Panc1 (cell line): ENCODE measurements at places on chromosomes 1 and 21.
A peak's percentile ranks its signal among the peaks of the same experiment; 100 is the strongest.

GRCh38 chr21:44332383-44332782, 6.8 kb downstream of the CFAP410 start:
- no peaks in the 10 kb centered on the region for H3K27me3 ChIP-seq
- no peaks in the 10 kb centered on the region; the same call in 1 of the 2 replicates for H3K4me1 ChIP-seq
- no peak for DNase-seq
- H3K4me3 ChIP-seq, result no peak overlapping the region

DNA sequence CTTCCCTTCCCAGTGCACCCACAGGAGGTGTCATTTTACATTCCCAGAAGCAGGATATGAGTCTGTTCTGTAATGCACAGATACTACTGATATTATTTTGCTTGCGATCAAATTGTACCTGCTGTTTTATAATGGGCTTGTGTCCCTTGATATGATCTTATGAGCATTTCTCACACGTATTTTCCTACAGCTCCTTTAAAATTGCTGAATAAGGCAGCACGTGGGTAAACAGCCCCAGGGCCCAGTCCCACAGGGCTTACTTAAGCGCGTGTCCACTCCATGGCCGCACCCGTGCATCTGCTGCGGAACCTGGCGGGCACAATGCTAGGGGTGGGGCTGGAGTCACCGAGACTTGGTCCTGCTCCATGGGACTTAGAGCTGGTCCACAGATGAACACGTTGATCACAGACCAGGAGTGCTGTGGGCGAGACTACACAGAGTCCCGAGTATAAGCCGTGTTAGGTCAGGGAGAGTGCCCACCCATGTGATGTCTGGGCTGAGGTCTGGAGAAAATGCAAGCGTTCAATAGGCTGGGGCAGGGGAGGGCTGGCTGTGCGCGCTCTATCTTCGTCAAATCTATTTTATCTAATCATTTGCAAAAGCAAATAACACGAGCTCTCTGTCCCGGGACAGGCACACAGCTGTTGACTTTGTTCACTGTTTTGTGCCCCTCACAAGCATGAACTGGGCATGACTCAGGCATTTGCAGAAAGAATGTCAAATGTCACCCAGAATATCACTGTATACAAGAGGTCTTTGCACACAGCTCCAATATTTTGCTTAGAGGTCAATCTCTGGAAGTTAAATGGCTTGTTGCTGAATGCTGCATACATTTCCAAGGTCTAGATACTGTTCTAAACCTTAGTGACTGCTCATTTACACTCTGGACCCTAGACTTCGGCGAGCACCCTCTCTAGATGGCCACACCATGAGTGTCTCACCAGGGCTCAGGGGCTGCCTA, 119.3 kb downstream of the CRYAA start:
- no peak for DNase-seq
- H3K4me1 ChIP-seq, result peaks cover 13% of the 10 kb centered on the region
- H3K36me3 ChIP-seq, result no peaks in the 10 kb centered on the region

GRCh38 chr1:201272799-201273198, 10.5 kb upstream of the PKP1 start:
- no peaks in the 10 kb centered on the region for H3K36me3 ChIP-seq
- no peaks in the 10 kb centered on the region; the same call in 1 of the 2 replicates for H3K4me1 ChIP-seq
- no peak for DNase-seq

DNA sequence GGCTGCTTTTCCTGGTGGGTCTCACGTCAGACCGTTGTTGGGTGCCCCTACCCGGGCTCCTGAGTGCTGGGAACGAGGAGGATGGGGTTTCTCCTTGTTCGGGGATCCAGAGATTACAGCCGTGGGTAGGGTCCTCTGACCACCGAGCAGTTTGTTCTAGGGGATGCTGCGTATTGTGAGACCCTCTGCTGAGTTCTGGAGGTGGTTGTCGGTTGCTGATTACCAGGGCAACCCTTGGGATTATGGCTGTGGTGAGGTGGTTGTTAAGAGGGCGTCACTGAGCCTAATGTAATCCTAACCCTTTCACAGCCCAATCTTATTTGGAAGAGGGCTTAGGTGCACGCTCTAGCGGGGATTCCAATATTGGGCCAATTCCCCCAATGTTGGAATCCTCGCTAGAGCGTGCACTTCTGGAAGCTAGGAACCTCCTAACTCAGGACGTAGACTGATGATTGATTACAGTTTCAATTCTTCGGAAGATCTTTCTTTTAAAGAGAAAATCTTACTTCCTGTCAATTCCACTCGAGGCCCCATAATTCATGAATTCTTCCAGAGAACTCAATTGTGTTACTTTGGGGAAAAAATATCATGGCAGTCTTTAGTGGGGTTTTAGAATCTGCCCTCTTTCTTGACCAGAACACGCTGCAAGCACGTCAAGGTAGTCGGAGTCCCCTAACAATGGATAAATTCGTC, 483 bp downstream of the TCEANC2 start:
- H3K4me1 ChIP-seq, result peaks cover 13% of the 10 kb centered on the region
- H3K36me3 ChIP-seq, result no peaks in the 10 kb centered on the region; the same call in 1 of the 2 replicates
- H3K4me3 ChIP-seq, result peak overlapping the region; percentile 90
- H3K27ac ChIP-seq, result peak overlapping the region; percentile 92
- DNase-seq, result no peak

GRCh38 chr1:173946380-173946921, 29.3 kb upstream of the SERPINC1 start:
- no peak for DNase-seq
- H3K27me3 ChIP-seq, result no peaks in the 10 kb centered on the region
- H3K27ac ChIP-seq, result no peak overlapping the region
- H3K4me1 ChIP-seq, result no peaks in the 10 kb centered on the region

GRCh38 chr1:229030630-229031029, 240.3 kb upstream of the RAB4A start:
- no peaks in the 10 kb centered on the region for H3K36me3 ChIP-seq
- DNase-seq, result no peak
- peaks cover 8% of the 10 kb centered on the region; the same call in 1 of the 2 replicates for H3K27me3 ChIP-seq
- no peak overlapping the region for H3K4me3 ChIP-seq

DNA sequence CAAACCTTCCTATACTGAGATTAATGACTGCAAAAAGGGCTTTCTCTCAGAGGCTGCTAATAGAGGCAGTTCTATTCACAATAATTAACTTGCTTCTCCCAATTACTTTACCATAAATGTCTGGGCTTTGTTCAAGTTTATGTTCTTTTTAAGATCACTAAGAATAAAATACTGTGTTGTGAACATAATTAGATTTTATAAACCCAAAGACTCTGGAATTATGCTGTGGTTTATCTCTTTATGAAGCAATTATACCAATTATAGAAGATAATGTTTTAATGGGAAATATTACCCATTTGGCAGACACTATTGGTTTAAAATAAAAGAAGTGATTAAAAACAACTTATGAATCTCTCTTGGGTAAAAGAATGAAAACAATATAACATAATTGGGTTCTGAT, 43.5 kb upstream of the IL12RB2 start:
- H3K27me3 ChIP-seq, result no peaks in the 10 kb centered on the region
- no peak for DNase-seq
- H3K36me3 ChIP-seq, result no peaks in the 10 kb centered on the region
- no peak overlapping the region for H3K27ac ChIP-seq

DNA sequence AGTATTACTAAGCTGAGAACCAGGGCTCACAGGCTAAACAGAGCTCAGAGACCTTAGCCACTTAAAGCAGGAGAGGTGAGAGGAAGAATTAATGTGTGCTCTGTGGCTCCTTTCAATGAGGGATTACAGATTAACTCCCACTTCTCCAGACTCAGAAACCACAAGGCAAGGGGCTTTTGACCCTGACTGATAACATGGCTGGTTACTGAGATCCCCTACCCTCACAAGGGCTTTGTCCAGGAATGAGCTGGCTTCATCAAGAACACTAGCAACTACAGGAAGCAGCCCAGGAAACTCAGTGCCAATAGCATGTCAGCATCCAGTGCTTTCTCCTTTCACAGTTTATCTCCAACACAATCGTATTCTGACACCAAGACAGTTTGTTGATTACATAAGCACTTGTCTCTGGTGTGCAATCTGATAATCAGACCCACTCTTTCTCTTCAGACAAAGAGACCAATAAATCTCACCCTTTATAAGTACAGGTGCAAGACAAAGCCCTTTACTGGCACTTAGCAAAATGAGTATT, 38.8 kb downstream of the ERI3 start:
- no peaks in the 10 kb centered on the region for H3K27me3 ChIP-seq
- H3K27ac ChIP-seq, result no peak overlapping the region
- no peak overlapping the region for H3K4me3 ChIP-seq
- no peaks in the 10 kb centered on the region for H3K4me1 ChIP-seq

- DNase-seq, result no peak
- H3K4me3 ChIP-seq, result no peak overlapping the region
- peak overlapping the region; percentile 48; the same call in 1 of the 2 replicates for H3K27ac ChIP-seq
- no peaks in the 10 kb centered on the region; the same call in 1 of the 2 replicates for H3K4me1 ChIP-seq
- no peaks in the 10 kb centered on the region for H3K36me3 ChIP-seq
- no peaks in the 10 kb centered on the region for H3K27me3 ChIP-seq
Observed at GRCh38 chr1:234535763-234536515, 57.0 kb upstream of the TARBP1 start.

DNA sequence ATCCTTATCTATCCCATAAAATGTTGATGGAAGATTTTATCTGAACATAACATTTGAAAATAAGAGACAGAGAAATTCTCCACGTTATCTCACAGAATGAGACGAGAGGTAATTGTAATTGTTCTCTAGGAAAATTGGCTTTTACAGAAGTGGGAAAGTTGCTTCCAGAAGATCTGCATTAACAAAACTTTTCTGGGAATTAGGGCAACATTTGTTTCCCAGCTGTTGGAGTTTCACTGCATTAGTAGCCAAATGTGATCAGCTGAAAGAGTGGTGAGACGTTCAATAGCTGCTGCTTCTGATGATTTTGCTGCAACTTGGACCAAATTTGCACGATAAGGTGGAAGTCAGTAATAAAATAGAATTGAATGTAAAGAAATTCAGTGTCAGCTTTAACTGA, 7.6 kb downstream of the CHODL start:
- H3K4me1 ChIP-seq, result no peaks in the 10 kb centered on the region
- no peaks in the 10 kb centered on the region for H3K27me3 ChIP-seq
- no peaks in the 10 kb centered on the region for H3K36me3 ChIP-seq
- no peak overlapping the region for H3K4me3 ChIP-seq
- no peak for DNase-seq

DNA sequence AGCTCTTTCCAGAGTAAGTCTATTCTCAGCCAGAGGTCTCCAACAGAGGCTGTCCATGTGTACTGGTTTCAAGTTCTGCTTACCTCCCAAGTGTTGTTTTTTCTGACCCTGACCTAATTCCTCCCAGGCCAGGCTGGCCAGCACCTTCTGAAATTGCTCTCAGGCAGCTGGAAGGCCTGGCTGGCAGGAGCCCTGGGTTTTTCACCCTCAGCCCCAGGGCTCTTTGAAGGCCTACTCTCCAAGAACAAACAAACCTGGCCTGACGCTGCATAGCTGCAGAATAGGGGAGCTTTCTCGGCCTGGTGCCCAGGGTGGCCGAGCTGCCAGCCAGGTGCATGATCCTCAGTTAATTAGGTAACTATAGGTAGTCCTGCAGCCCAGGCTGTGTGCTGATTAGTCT, 147.5 kb downstream of the CACNA1E start:
- no peak overlapping the region for H3K4me3 ChIP-seq
- no peak for DNase-seq
- no peaks in the 10 kb centered on the region for H3K36me3 ChIP-seq
- peaks cover 3% of the 10 kb centered on the region; the same call in 1 of the 2 replicates for H3K27me3 ChIP-seq

DNA sequence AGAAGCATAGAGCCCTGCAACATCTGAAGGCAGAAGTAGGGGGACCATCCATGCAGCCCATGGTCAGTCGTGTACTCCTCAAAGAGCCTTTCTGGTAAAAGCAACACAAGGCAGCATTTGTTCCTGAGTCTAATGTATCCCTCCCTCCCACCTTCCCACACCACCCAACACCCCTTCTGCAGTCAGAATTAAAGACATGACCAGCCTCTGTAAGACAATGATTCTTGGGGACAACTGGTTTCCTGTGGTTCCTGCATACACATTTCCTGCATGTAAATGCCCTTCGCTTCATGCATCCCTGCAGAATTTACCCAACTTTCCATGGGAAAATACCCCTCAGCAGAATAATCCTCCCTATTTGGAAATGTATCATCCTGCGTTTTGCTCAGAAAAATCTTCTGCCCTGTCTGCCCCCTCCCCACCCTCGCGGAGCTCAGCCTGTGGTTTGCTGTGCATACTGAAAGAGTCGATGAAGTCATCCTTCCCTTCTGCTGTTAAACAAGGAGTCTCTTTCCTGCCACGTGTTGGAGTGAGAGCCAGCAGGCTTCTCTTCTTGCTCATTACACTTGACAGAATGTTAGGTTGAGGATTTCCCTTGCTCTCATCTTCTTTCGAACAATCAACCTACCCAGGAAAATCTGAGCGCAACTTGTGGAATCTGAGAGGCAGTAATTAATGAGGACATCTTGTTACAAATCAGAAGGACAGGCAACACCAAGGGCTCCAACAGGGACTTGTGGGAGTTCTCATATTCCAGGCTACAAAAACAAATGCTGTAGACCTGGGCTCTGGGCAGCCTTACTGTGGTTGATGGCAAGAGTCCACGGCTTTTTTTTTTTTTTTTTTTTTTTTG, 4.7 kb downstream of the TNN start:
- no peak overlapping the region for H3K4me3 ChIP-seq
- H3K27ac ChIP-seq, result no peak overlapping the region
- H3K27me3 ChIP-seq, result peaks cover 15% of the 10 kb centered on the region
- H3K4me1 ChIP-seq, result peaks cover 5% of the 10 kb centered on the region; the same call in 1 of the 2 replicates

DNA sequence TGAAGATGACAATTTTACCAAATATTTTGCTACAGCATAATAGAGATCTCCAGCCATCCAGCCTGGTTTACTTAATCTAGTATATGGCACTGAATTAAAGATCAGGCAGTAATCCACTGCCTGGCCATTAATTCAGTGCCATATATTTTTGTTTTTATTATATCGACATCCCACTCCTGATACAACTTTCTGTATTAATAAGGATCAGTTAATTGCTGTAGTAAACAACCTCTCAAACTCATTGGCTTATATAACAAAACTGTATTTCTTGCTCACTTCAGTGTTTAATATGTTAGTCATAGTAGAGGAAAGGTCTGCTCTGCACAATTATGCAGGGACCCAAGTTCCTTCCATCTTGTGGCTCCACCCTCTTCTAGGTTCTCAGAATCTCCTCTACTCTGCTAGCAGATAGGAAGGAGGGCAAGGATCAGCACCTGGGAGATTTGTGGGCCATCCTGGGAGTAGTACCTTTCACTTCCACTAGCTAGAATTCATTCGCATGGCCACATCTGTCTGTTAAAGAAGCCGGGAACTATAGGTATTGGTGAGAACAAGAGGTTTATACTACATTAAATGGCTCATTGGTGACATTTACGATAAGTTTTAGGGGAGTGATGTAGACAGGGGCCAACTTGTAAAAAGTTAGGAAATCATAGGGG, 3.6 kb upstream of the ZDHHC18 start:
- H3K27ac ChIP-seq, result no peak overlapping the region
- no peak overlapping the region for H3K4me3 ChIP-seq

DNA sequence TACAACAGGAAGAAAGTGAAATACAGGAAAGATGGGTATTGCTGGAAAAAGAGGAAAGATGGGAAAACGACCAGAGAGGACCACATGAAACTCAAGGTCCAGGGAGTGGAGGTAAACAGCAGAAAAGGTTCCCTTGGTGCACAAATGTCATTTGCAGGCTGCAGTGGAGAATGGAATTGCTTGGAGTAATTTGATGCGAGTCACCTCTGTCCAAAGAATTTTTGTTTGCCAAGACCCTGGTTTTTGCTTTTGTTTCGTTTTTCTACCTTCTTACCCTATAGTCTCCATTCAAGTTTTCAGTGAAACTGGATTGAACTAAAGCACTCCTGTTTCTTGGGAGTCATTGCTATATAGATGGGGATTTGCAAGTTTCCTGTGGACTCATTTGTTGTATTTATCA, 464.3 kb downstream of the CAMTA1 start:
- H3K27me3 ChIP-seq, result no peaks in the 10 kb centered on the region
- DNase-seq, result no peak
- H3K4me3 ChIP-seq, result no peak overlapping the region
- H3K27ac ChIP-seq, result no peak overlapping the region
- H3K4me1 ChIP-seq, result no peaks in the 10 kb centered on the region
- H3K36me3 ChIP-seq, result no peaks in the 10 kb centered on the region
